ENCODE measurements at places on chromosomes 2 and 18. TPM values are rescaled to one million over a fixed set of nuclear protein-coding genes. Genes with fewer than 3 reads are reported as not detected.

The GCKR gene
- total RNA-seq = 0.37 TPM

The CFAP53 gene
- total RNA-seq = 0.20 TPM

The MGAT4A gene
- total RNA-seq = 51.7 TPM

The CEBPZ gene
- 42.5 TPM for total RNA-seq

The MYO5B gene
- 25.5 TPM for total RNA-seq

The NT5C1B gene
- total RNA-seq = not detected

The SLC9A4 gene
- not detected for total RNA-seq

The TMEM163 gene
- total RNA-seq = 48.4 TPM

The AQP12B gene
- not detected for total RNA-seq

The GPR45 gene
- not detected for total RNA-seq

The SMYD1 gene
- total RNA-seq = 0.05 TPM

The TM4SF20 gene
- total RNA-seq = not detected

All from left lung (tissue), 14 donors.